HS-5 (cell line): ENCODE measurements at places on chromosomes 12 and 14.
A peak's percentile ranks its signal among the peaks of the same experiment; 100 is the strongest.

DNA sequence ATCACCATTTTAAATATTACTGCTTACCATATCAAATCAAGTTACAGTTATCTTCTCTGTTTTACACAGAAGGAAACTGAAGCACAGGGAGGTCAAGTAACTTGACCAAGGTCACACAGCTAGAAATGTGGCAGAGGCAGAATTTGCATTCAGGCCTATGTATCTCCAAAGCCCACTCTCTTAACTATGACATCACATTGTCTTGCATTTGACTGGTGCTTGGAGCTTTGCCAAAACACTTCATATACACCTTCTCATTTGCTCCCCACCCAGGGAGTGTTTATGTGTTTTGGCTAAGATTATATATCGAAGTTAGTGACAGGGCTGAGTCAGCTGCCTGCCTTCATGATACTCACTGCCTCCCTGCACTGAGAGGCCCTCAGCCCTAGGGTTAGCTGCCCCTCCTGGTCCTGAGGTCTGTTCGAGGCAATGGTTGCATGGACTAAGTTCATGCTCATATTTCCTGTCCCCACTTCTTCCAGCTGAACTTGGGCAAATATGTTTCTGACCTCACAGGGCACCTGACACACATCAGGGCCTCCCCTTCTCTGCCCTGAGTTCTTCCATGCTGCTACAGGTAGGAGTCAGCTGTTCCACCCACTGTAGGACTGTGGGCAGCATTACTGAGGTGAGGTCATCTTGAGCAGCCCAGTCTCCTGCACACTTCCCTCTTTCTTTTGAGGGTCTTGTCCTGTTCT is 1.8 kb downstream of the GALNT6 start:
- no peak for DNase-seq

DNA sequence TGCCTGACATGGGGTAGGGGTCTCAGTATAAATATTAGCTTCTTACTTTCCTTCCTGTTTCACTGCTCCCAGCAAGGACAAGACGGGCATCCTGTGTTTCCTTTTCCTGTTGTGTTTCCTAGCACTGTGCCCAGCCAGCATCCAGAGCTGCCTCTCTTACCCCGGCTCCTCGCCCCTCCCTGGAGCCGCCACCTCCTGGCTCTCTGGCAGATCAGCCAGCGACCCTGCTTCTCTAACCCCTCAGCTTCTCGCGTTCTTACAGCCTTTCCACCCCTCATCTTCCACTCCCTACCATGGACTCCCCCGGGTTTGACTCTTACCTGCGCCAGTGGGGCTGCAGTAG is 17.8 kb downstream of the HDAC7 start:
- no peak for DNase-seq

GRCh38 chr14:64701660-64702059 is 2.6 kb upstream of the PLEKHG3 start:
- DNase-seq: no peak

GRCh38 chr14:52002542-52002941 is 13.2 kb downstream of the RTRAF start:
- no peak for DNase-seq

DNA sequence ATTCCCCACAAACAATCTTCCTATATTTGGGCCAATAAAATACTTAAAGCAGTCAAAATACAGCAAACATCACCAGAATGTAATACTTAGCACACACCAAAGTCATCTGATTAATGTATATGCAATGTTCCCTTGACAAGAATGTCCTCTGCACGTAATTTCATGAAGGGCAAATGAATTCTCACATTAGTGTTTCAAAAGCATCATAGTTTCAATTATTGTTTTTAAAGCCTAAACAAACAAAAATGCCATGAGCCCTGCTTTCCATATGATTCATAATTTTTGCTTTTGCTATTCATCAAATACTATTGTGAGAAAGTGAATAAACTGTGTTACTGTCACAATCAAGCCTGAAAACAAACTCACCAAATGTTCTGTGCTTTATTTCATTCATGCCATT is 156.0 kb downstream of the EPS8 start:
- no peak for DNase-seq

DNA sequence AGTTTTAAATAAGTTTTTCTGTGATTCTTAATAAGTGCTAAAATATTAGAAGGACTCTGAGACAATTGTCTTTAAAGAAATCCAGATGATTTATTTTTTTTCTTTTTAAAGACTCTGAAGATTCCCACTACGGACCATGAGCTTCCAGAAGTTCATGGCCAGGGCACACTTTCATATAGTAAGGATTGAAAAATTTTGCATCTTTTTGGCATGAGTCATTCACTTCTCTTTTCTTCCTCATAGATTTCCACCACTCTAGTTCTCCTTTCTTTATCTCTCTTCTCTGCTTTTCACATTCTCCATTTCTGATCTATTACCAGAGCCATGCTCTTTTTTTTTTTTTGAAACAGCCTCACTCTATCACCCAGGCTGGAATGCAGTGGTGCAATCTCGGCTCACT is 385.8 kb downstream of the FLRT2 start:
- no peak for DNase-seq

- no peak for DNase-seq
Observed at GRCh38 chr12:76259106-76259505, 89.1 kb downstream of the BBS10 start.

- no peak for DNase-seq
Observed at GRCh38 chr12:123151457-123152454, 866 bp upstream of the PITPNM2 start.

DNA sequence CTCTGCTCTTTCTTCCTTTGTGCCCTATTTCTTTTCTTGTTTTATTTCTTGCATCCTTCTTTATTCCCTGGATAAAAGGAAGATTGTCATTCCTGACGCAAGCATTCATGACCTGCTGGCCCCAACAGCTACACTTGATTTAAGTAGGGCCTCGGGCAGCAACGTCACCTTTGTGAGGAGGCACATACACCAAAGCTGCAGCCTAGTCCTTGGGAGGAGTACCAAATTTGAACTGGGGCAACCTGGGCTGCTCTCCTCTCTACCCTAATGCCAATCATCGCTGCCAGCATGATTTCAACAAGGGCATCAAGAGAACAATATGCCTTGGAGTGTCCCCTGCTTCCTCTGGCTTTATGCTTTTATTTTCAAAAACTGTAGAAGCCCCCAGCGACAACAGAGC is 76.4 kb downstream of the C12orf50 start:
- no peak for DNase-seq

- DNase-seq: no peak
Observed at GRCh38 chr14:24123424-24124417, 6.7 kb upstream of the FITM1 start.

DNA sequence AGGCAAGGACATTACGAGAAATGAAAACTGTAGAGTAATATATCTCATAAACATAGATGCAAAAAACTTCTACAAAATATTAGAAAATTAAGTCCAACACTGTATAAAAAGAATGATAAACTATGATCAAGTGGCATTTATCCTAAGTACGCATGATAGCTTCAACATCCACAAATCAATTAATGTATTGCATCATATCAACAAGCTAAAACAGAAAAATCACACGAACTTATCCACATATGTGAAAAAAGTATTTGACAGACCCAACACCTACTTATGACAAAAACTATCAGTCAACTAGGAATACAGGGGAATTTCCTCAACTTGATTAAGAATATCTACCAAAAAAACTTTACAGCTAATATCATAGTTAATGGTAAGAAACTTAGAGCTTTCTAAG is 129.9 kb upstream of the ALG10 start:
- DNase-seq: no peak

DNA sequence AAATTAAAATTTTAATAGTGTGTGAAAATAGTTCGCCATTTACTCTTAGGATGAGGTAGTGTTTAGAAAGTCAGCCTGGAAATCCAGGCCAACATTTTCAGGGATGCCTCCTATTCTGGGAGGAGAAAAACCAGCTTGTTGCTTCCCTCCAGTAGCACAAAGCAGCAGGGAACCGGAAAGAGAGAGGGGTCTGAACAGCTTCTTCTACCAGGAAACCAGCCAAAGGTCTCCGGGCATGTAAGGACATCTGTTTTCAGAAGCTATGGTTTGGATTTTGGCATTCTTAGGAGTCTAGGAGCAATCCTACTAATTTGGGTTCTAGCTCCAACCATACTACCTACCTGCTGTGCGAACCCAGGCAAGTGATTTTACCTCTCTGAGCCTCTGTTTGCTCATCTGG is 85.3 kb downstream of the DPF3 start:
- DNase-seq: no peak

GRCh38 chr12:99906786-99907579 is 77.8 kb downstream of the ANKS1B start:
- no peak for DNase-seq

DNA sequence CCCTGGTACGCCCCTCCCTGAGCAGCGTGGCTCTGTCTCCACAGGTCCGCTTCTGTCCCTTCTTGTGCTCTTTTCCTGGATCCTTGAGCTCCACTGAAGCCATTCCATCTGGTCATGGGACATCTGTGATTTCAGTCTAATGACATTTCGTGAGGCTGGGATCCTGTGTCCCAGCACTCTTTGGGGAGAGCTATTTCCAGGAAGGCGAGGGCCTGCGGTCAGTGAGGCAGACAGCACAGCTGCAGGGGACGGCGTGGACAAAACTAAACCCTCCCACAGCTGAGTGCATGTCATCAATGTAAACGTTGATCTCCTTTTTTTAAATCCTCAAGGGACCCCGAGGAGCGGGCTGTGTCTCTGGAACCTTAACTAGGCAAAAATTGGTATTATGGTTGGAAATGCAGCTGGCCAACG is 127.7 kb downstream of the DACT1 start:
- no peak for DNase-seq

GRCh38 chr12:64521833-64522232 is 69.9 kb downstream of the TBK1 start:
- DNase-seq: no peak

GRCh38 chr12:42633594-42633993 is 44.0 kb upstream of the PRICKLE1 start:
- no peak for DNase-seq

GRCh38 chr12:100189636-100190394 is 10.8 kb upstream of the ACTR6 start:
- no peak for DNase-seq

- DNase-seq: peak; percentile 35
Observed at GRCh38 chr12:81644503-81644902, 114.6 kb downstream of the PPFIA2 start.

DNA sequence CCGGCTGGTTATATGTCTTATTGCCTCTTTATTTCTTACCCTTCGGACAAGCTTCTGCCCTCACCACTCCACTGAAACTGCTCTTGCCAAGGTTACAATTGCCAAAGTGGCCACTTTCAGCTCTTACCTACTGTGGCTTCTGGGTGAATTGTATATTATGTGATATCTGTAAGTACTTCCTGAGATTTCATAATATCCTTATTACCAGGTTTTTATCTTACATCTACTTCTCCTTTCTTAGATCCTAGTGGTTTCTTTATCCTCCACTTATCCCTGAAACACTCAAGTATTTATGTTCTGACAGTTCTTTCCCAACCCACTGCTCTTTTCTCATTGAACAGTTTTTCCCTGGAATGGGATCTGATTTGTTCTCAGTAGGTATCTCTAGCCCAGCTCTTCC is 10.5 kb downstream of the CELA1 start:
- no peak for DNase-seq

GRCh38 chr12:54689034-54689372 is 40.8 kb upstream of the DCD start:
- DNase-seq: no peak

GRCh38 chr12:51970904-51971646 is 19.6 kb downstream of the ACVR1B start:
- no peak for DNase-seq

- DNase-seq: no peak
Observed at GRCh38 chr14:77583657-77584056, 32.8 kb downstream of the SPTLC2 start.

DNA sequence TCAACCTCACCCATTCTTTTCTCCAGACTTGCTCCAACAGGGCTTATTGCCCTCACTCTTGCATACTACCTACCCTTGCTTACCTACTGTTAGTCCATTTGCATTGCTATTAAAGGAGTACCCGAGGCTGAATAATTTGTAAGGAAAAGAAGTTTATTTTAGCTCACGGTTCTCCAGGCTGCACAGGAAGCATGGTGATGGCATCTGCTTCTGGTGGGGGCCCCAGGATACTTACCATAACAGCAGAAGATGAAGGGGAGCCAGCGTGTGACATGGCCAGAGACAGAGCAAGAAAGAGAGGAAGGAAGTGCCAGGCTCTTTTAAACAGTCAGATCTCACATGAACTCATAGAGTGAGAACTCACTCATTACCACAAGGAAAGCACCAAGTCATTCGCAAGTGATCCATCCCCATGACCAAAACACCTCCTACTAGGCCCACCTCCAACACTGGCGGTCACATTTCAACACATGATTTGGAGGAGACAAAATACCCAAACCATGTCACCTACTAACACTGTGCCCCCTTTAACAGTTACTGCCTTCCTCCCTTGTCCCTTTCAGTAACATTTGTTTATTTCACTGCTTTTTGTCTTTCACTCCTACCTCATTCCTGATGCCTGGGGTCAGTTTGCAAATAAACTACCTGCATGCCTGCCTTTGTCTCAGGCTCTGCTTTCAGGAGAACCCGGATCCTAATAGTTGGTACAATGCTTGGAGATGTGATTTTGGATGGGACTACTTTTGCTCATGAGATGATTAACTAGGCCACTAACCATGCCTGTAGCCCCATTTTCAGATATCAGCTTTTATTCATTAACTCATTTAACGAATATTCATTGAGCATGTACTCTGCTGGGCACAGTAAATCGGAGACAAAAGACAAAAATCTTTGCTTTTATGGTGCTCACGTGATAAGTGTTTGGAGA is 41.6 kb upstream of the CSRP2 start:
- DNase-seq: no peak

DNA sequence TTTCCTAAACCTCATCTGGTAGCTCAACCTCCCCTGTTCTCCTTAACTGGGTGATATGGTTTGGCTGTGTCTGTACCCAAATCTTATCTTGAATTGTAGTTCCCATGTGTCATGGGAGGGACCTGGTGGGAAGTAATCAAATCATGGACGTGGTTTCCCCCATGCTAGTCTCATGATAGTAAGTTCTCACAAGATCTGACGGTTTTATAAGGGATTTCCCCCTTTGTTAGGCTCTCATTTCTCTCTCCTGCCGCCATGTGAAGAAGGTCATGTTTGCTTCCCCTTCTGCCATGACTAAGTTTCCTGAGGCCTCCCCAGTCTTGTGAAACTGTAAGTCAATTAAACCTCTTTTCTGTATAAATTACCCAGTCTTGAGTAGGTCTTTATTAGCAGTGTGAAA is 19.5 kb downstream of the COX16 start:
- no peak for DNase-seq

DNA sequence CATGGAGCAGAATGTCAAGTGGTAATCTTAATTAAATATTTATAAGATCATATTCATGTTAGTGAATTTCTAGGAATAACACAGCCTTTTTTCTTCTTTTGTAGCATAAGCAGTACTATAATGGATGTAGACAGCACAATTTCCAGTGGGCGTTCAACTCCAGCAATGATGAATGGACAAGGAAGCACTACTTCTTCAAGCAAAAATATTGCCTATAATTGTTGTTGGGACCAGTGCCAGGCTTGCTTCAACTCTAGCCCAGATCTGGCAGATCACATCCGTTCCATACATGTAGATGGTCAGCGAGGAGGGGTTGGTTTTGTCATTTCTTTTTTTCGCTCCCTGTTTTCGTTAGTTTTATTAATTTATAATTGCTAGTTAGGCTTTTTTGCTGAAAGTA is 23.1 kb downstream of the AEBP2 start:
- DNase-seq: no peak
